ENCODE measurements at places on chromosomes 3 and 15. TPM values are rescaled to one million over a fixed set of nuclear protein-coding genes. Genes with fewer than 3 reads are reported as not detected.

The NDN gene
- total RNA-seq: 0.28 TPM

The TRIM42 gene
- not detected for total RNA-seq

The SLC9A9 gene
- 0.11 TPM for total RNA-seq

The TRAK1 gene
- 15.1 TPM for total RNA-seq

The PLOD2 gene
- 142 TPM for total RNA-seq
